Epithelial cell of proximal tubule (primary cell): ENCODE measurements at places on chromosomes 4 and X. TPM values are rescaled to one million over a fixed set of nuclear protein-coding genes. Genes with fewer than 3 reads are reported as not detected.

KIAA1210 gene
- total RNA-seq: not detected in 2 replicates

FRAS1 gene
- total RNA-seq: 7.0 and 9.1 TPM in 2 replicates

MGAT4D gene
- not detected in 2 replicates for total RNA-seq

NONO gene
- 424 and 435 TPM in 2 replicates for total RNA-seq

BMX gene
- not detected in 2 replicates for total RNA-seq

PPEF2 gene
- not detected in 2 replicates for total RNA-seq

CASP3 gene
- 56.1 and 58.2 TPM in 2 replicates for total RNA-seq

GRCh38 chr4:27807207-27807606 lies 946.6 kb downstream of the STIM2 start:
- no peak for DNase-seq

GRCh38 chrX:108087792-108088191 lies 3.5 kb downstream of the PSMD10 start:
- DNase-seq: no peak

DNA sequence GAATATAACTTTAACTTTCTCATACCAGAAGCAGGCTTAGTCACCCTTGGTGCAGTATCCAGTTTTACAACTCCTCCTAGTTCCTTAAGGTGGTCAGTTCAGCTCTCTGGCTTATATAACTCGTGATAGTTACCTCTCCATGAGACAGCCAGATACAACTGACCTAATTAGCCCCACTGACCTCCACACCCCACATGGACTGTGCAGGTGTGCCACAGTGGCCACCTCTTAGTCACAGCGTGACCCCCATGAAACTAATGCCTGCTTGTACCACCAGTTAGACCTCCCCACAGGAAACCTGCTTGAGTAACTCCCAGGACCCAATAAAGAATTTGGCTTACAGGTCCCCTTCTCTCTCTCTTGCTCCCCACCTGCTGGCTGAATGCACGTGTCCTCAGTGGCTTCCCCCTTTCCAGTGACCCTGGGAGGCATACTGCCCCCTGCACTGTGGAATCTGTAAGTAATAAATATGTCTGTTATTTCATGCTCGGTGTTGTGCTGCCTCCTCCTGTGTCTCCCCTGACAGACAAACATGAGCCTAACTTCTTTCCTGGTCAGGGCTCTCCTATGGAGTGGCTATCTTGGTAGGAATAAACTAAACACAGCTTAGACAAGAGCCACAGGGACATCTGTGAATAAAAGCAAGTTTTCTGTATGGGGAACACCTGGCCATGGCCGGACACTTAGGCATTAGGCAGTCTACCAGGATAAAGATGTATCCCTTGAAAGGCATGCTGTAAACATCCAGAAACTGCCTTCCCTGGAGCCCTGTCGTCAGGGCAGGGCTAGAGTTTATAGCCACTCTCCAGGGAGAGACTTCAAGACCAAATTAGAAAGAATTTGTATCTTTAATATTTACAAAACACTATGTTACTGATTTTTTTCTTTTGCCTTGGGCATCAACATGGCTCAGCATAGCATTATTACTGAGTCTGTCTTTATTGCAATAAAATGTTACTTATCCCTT lies 209.7 kb upstream of the BOD1L1 start:
- no peak for DNase-seq

DNA sequence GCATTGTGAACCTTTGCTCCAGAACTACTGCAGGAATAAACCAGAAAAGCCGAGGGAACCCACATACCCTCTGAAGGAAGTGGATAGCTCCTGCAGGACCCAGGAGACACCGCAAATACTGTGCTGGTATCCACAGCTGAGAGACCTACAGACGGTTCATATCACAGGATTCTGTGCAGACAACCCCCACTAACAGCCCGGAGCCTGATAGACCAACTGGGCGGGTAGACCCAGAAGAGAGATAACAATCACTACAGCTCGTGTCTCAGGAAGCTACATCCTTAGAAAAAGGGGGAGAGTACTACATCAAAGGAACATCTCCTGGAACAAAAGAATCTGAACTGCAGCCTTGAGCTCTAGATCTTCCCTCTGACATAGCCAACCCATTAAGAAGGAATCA lies 150.8 kb downstream of the FRAS1 start:
- DNase-seq: no peak

DNA sequence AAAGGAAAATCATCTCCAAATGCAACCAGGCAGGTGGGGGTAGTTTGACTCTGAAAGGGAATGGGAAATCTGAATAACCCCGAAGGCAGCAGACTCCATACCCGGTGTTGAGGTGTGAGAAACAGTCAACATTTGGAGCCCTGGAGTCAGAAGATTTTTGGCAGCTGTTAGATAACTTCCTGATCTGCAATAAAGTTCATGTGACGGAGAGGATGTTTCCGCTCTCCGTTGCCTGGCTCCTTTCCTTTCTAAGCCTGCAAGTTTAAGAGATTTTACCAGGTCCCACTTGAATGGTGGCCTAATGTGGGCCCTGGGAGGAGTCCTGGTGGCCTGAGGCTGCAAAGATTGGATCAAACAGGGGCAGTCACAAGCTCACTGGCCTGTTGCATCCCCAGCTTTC lies 27.7 kb downstream of the HAND2 start:
- DNase-seq: no peak

GRCh38 chrX:10754445-10754844 lies 134.1 kb upstream of the MID1 start:
- no peak for DNase-seq

DNA sequence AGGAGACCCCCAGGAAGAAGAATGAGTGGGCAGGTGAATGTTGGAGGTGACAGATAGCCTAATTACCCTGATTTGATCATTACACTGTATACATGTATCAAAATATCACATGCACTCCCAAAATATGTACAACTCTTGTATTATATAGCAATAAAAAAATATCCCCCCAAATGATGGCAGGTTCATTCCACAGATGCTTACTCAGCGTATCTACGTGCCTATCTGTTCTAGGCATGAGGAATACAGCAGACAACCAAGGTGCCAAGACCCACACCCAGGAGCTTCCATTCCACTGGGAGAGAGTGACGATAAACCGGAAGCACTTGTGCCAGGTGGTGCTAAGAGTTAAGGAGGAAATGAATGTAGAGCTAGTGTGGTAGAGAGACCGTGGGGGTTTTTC lies 42.4 kb downstream of the ADRA2C start:
- no peak for DNase-seq

GRCh38 chr4:165204462-165204830 lies 2.9 kb upstream of the KLHL2 start:
- no peak for DNase-seq

DNA sequence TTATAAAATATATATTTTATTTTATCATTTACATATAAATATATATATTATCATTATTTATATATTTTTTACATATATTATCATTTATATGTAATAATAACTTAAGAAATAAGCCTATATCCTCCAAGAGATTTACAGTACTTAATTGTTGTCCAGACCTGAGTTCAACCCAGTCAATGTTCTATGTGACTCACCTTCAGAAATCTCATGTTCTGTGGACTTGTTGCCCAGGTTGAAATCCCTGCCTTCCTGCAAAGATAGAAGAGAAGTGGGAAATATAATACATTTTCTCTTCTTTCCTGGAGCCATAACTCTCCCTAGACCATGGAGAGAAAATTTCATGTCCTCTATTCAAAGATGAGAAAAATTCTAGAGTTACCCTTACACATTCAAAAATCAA lies 247.3 kb downstream of the PARM1 start:
- no peak for DNase-seq

DNA sequence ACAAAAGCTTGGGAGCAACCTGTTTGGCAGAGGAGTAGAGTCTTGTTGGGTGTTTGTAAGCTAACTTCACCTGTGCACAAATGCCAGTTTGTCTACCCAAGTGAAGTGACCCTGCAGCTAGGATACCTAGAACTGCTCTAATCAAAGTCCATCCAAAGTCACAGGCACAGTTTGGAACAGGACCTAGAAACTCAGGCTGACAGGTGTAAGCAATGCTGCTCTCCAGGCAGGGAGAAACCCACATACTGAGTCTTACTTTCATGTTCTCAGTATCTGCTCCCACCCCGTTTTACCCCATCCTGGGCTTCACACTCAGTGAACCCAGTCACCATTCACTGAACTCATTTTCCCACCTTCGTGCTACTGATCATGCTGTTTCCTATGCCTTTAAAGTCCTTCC lies 40.3 kb downstream of the MAML3 start:
- DNase-seq: no peak

DNA sequence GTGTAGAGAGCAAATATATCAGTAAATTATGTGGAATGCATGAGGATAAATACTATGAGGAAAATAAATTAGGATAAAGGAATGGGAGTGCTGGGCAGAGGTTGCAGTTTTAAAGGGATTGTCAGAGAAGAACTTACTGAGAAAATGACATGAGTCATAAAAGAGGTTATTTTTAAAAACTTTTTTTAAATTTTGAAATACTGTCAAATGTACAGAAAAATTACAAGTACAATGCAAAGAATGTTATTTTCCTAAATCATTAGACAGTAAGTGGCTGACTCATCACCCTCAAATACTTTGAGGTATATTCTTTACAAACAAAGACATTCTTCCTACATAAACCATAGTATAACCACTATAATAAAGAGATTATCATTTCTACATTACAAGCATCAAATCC lies 29.8 kb upstream of the H2AZ1 start:
- no peak for DNase-seq

DNA sequence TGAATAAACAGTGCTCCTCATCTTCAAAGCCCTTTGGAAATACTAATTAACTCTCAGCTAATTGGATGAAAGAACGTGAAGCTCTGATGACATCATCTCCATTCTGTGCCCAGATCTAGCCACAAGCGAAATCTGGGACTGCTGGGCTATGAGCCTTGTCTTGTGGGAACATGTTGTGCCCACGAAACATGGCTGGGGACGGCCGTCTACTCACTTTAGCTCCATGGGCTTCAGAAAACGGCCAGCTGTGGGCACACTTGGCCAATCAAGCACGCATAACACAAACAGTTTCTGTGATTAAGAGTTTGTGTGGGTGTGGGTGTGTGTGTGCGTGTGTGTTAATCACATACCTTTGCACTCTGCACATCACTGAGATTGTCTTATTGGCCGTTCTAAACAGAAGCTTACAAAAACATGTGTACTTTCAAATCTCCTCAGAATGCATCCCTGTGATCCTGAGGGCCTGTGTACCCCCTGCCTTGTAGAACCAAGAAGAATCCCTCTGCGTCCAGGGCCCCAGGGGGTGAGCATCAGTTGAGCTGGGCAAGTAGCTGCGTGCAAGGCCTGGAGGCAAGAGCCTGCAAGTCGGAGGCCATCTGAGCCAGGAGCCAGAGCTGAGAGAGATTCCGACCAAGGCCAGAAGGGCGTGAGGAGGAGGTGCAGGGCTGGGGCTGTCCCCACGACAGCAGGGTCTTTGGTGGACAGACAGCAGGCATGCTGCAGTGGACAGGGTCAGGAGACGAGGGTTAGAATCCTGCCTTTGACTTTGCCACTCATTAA lies 18.7 kb upstream of the ZNF185 start:
- DNase-seq: peak; percentile 69

DNA sequence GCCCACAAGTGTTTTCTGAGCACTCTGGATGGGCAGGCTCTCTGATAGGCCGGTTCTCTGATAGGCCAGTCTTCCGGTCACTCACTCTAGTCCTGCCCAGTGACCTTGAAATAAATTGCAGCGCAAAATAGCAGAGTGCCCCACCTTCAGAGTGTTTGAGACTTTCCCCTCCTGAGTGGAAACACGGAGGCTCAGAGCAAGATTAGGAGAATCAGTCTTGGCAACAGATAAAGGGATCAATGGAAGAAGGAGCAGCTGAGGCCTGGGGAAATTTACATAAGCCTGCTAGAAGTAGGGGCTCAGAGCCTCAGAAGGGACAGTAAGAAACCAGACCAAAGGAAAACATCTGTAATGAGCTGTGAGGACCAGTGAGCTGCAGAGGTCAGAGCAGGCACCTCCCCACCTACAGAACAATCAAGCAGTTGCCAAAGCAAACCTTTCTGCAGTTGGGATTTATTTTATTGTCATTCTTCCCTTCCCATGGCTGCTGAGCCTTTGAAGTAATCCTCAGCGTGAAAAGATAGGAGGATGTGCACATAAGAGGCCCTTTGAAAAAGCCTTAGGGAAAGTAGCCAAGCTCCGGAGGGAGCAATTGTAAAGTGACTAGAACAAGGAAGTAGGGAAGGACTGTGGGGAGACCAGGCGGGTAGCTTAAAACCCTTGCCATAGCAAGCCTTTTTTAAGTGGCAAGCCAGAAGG lies 89.1 kb upstream of the TSPAN5 start:
- DNase-seq: no peak

DNA sequence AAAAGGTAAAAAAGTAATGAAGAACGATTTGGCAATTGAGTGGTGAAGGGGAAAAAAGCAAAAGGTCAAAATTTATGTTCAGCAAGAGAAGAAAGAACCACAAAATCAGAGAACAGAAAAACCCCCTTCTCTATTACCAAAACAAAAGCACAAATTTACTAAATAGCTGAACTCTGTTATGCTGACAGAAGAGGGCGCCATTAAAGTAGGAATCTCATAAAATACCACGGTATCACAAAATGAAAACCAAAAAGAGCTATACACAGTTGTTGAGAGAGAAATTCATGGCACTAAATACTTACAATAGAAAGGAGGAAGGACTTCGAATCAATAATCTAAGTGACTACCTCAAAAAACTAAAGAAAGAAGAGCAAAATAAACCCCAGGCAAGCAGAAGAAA lies 69.6 kb upstream of the CXorf66 start:
- no peak for DNase-seq

GRCh38 chr4:42519803-42520417 lies 122.6 kb downstream of the SHISA3 start:
- DNase-seq: no peak

GRCh38 chrX:23578079-23578478 lies 89.2 kb upstream of the PRDX4 start:
- DNase-seq: no peak

DNA sequence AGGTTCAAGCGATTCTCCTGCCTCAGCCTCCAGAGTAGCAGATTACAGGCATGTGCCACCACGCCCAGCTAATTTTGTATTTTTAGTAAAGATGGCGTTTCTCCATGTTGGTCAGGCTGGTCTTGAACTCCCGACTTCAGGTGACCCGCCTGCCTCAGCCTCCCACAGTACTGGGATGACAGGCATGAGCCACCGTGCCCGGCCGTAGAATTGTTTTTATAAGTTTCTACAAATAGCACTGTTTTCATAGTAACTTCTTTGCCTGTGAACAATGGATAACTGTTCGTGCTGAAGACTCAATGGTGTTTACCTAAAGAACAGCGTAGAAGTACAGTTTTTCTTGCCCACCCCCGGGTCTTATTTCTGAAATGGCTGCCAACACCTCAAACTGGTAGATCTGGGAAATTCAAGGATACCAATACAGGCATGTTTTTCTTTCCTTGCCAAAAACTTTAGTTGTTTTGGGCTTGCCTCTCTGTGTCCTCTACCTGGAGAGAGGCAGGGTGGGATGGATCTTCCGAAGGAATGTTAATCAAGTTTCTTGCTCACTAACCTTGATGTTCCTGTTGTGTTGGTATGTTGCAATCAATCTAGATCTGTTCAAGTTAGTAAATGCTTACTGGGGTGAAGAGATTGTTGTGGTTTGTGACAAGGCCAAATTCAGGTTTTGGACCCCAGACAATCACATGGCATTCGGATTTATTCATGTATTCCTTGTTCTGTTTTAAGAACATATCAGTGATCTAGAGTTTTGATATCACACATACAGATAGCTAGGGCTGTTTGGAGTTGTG lies 2.8 kb upstream of the RUFY3 start:
- DNase-seq: peak; percentile 62
